Naive thymus-derived CD4-positive, alpha-beta T cell (primary cell): ENCODE measurements at places on chromosomes 2 and 18. TPM values are rescaled to one million over a fixed set of nuclear protein-coding genes. Genes with fewer than 3 reads are reported as not detected.

DNA sequence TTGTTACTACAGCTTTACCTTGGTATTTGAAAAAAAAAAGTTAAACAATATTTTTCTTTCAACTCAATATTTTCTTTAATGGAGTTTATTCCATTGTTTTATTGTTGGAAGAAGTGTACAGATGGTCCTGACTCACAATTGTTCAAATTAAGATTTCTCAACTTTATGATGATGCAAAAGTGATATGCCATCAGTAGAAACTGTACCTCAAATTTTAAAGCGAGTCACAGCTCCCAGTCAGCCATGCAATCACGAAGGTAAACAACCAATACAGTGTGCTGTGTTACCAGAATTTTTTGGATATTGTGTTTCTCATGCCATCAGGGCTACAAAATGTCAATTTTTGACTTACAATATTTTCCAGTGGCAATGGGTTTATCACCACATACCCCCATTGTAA lies 54.0 kb upstream of the COL5A2 start:
- DNase-seq, result no peak
- no peak overlapping the region for H3K27ac ChIP-seq
- no peaks in the 10 kb centered on the region for H3K4me1 ChIP-seq
- H3K36me3 ChIP-seq, result no peaks in the 10 kb centered on the region
- H3K27me3 ChIP-seq, result no peaks in the 10 kb centered on the region

- H3K27me3 ChIP-seq, result no peaks in the 10 kb centered on the region
- H3K4me3 ChIP-seq, result no peak overlapping the region
- H3K36me3 ChIP-seq, result no peaks in the 10 kb centered on the region
- no peak for DNase-seq
Observed at GRCh38 chr18:80178935-80179818, 68.1 kb downstream of the PARD6G start.

GRCh38 chr2:106977717-106978116 lies 91.8 kb upstream of the ST6GAL2 start:
- no peaks in the 10 kb centered on the region for H3K27me3 ChIP-seq
- no peaks in the 10 kb centered on the region for H3K36me3 ChIP-seq
- no peak overlapping the region for H3K4me3 ChIP-seq
- H3K27ac ChIP-seq, result no peak overlapping the region

GRCh38 chr18:27073404-27073830 lies 111.7 kb downstream of the CHST9 start:
- no peaks in the 10 kb centered on the region for H3K36me3 ChIP-seq
- H3K4me1 ChIP-seq, result no peaks in the 10 kb centered on the region
- no peak overlapping the region for H3K4me3 ChIP-seq
- no peak for DNase-seq
- no peaks in the 10 kb centered on the region for H3K27me3 ChIP-seq
- H3K27ac ChIP-seq, result no peak overlapping the region

DNA sequence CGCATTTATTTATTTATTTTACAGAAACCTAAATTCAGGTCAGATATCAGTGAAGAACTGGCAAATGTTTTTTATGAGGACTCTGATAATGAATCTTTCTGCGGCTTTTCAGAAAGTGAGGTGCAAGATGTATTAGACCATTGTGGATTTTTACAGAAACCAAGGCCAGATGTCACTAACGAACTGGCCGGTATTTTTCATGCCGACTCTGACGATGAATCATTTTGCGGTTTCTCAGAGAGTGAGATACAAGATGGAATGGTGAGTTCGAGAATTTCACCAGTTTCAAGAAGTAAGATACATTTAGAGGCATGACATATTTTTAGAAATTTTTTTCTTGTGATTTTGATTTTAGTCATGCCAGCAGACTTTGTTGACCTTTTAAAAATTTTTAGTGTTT lies 4.6 kb downstream of the CDCA7 start:
- no peak for DNase-seq
- no peak overlapping the region for H3K4me3 ChIP-seq
- no peak overlapping the region for H3K27ac ChIP-seq
- no peaks in the 10 kb centered on the region for H3K36me3 ChIP-seq
- H3K27me3 ChIP-seq, result peaks cover under 1% of the 10 kb centered on the region

Gene CIAO1
- total RNA-seq, result 85.3 TPM

GRCh38 chr2:211084352-211084751 lies 528.0 kb downstream of the CPS1 start:
- H3K36me3 ChIP-seq, result no peaks in the 10 kb centered on the region
- no peak overlapping the region for H3K27ac ChIP-seq
- H3K27me3 ChIP-seq, result no peaks in the 10 kb centered on the region

- no peaks in the 10 kb centered on the region for H3K36me3 ChIP-seq
- no peak overlapping the region for H3K4me3 ChIP-seq
- no peaks in the 10 kb centered on the region for H3K27me3 ChIP-seq
Observed at GRCh38 chr18:75238100-75238499, 27.5 kb downstream of the TSHZ1 start.

Gene IL36A
- 1.8 TPM for total RNA-seq

DNA sequence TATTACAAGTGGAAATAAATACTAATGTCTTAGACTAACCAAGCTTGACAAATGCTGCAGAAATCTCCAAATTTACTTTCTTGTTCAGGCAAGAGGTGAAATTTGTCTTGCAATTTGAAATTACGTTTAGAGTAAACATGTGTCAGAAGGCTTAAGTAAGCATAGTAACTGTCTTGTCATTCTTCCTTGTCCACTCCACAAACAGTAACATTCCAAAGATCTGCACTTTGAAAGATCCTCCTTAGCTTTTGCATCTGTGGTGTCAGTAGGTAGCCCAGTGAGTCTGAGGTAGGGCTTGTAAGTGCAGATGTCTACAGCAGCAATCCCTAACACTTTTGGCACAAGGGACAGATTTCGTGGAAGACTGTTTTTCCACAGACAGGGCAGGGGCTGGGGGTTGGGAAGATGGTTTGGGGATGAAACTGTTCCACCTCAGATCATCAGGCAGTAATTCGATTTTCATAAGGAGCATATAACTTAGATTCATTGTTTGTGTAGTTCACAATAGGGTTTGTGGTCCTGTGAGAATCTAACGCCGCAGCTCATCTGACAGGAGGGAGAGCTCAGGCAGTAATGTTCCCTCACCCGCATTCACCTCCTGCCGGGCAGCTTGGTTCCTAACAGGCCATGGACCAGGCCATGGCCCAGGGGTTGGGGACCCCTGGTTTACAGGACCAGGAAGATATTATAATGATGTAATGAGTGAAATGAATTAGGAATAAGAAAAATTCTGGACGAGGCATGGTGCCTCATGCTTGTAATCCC lies 18.6 kb downstream of the RASGRP3 start:
- DNase-seq, result no peak
- H3K27ac ChIP-seq, result no peak overlapping the region
- H3K36me3 ChIP-seq, result no peaks in the 10 kb centered on the region
- no peak overlapping the region for H3K4me3 ChIP-seq
- no peaks in the 10 kb centered on the region for H3K27me3 ChIP-seq

DNA sequence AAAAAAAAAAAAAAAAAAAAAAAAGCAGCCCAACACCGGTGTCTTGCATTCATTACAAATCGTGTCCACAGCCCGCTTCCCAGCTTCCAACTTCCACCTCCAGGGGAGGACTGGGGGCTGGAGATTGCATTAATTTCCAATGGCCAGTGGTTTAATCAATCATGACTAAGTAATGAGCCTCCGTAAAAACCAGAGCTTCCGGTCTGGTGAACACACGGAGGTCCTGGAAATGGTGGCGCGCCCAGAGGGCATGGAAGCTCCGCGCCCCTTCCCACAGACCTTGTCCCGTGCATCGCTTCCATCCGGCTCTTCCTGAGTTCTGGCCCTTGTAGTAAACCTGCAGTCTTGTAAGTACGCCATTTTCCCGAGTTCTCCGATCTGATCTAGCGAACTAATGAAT lies 43.6 kb downstream of the EEF1B2 start:
- H3K27ac ChIP-seq, result no peak overlapping the region
- no peak overlapping the region for H3K4me3 ChIP-seq
- H3K4me1 ChIP-seq, result no peaks in the 10 kb centered on the region
- no peaks in the 10 kb centered on the region for H3K27me3 ChIP-seq
- no peak for DNase-seq

DNA sequence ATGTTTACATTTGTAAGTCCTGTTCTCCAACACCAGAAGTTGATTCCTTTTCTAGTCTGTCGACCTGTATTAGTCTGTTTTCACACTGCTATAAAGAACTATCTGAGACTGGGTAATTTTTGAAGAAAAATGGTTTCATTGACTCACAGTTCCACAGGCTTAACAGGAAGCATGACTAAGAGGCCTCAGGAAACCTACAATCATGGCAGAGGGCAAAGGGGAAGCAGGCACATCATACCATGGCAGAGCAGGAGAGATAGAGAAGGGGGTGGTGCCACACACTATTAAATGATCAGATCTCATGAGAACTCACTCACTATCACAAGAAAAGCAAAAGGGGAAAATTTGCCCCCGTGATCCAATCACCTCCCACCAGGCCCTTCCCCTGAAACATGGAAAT lies 112.8 kb upstream of the MAP3K20 start:
- no peak overlapping the region for H3K27ac ChIP-seq
- no peaks in the 10 kb centered on the region for H3K27me3 ChIP-seq
- H3K4me1 ChIP-seq, result no peaks in the 10 kb centered on the region
- no peak for DNase-seq
- H3K4me3 ChIP-seq, result no peak overlapping the region

DNA sequence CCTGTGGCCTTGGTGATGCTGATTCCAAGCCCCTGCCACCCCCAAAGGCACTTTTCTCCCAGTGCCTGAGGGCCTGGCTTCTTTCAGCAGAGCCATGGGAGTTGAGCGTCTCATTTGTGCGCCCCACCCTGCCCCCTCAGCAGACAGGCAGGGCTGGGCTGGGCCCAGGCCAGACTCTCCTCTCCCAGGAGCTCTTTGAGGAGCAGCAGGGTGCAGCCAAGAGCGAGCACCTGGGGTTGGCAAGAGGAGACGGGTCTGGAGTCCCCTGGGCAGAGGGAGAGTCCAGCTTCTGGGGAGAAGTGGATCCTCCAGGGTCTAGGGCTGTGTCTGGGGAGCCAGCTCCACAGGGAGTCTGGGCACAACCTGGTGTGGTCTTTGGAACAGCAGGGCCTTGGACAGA lies 21.2 kb downstream of the NPPC start:
- H3K4me3 ChIP-seq, result no peak overlapping the region
- no peaks in the 10 kb centered on the region for H3K36me3 ChIP-seq
- no peaks in the 10 kb centered on the region for H3K27me3 ChIP-seq
- no peak overlapping the region for H3K27ac ChIP-seq
- DNase-seq, result no peak
- no peaks in the 10 kb centered on the region for H3K4me1 ChIP-seq

DNA sequence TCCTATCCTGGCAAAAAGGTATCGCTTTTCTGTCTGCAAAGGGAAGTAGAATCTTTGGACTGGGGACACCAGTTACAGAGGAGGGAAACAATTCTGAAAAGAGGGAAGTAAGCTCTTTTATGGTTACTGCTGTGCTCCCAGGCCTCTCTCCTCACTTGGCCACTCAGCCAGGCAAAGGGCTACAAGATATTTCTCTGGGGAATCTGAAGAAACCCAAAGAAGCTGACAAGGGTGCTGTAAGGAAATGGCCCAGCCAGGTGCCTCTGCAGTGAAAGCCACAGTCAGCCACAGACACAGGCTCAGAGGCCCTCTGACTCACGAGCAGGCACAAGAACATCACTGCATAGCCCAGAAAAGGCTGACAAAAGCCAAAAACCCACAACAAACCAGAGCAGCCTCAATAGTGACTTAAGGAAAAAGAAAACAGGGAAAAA lies 5.8 kb downstream of the HDLBP start:
- H3K27ac ChIP-seq, result peak overlapping the region; percentile 67
- peak; percentile 38 for DNase-seq
- peaks cover 29% of the 10 kb centered on the region for H3K4me1 ChIP-seq

- H3K27ac ChIP-seq, result no peak overlapping the region
- no peaks in the 10 kb centered on the region for H3K36me3 ChIP-seq
- H3K4me3 ChIP-seq, result no peak overlapping the region
Observed at GRCh38 chr2:239025096-239025801, 177.4 kb downstream of the TWIST2 start.

Gene RTKN
- 1.3 TPM for total RNA-seq

GRCh38 chr18:72444798-72445155 lies 99.4 kb downstream of the CBLN2 start:
- no peak overlapping the region for H3K4me3 ChIP-seq
- H3K27ac ChIP-seq, result no peak overlapping the region
- no peaks in the 10 kb centered on the region for H3K36me3 ChIP-seq
- H3K27me3 ChIP-seq, result no peaks in the 10 kb centered on the region

Gene ESPNL
- 0.27 TPM for total RNA-seq

DNA sequence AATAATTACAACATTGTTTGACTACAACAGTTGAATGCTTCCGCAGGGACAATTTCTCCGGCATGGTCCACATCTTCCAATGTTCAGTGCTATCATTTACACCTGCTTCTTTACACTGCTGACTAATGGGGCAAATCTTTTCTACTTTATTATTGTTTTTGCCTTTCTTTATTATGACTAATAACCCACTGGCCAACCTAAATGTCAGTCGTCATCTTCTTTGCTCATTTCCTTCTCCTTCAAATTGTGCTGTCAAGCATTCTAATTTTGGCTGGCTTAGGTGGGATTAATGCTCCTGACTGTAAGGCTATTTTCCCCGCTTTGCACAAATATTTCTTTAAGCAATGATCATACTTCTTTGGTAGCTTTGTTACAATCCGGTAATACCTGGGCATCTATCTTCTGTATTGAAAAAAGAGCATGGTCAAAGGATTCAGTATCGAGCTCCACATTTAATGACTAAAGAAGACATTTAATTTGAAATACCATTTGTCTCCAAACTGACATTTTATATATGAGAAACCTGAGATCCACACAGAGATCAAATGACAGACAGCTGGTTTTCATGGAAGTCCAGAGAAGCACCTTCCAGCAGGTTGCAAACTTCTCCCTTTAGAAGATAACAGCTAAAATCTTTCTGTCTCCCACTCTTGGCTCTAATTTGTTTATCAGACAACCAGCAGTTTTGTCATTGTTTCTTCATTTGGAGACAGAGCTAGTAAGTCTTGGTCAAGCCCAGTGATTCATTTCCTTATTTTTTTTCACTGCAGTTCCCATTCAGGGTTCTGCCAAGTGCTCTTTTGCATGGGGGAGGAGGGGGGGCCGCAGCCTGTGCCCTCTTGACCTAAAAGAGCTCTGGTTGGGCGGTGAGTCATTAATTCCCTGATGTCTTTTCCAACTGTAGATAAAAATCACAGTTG lies 132.9 kb downstream of the SOCS6 start:
- DNase-seq, result no peak
- H3K36me3 ChIP-seq, result no peaks in the 10 kb centered on the region
- H3K4me3 ChIP-seq, result no peak overlapping the region
- H3K27ac ChIP-seq, result no peak overlapping the region
- no peaks in the 10 kb centered on the region for H3K4me1 ChIP-seq
- H3K27me3 ChIP-seq, result no peaks in the 10 kb centered on the region

- no peaks in the 10 kb centered on the region for H3K36me3 ChIP-seq
- no peaks in the 10 kb centered on the region for H3K4me1 ChIP-seq
- H3K27me3 ChIP-seq, result no peaks in the 10 kb centered on the region
- DNase-seq, result no peak
Observed at GRCh38 chr2:46267616-46268015, 29.6 kb upstream of the EPAS1 start.

Gene HOXD1
- total RNA-seq, result not detected

Gene LRP2
- not detected for total RNA-seq

- no peaks in the 10 kb centered on the region for H3K4me1 ChIP-seq
- H3K27me3 ChIP-seq, result no peaks in the 10 kb centered on the region
- H3K4me3 ChIP-seq, result no peak overlapping the region
- no peak overlapping the region for H3K27ac ChIP-seq
Observed at GRCh38 chr2:187034434-187034833, 185.5 kb upstream of the ZSWIM2 start.
